ENCODE measurements at places on chromosomes 6 and 20.

GRCh38 chr20:64090165-64090564, 6.0 kb upstream of the LKAAEAR1 start:
- DNase-seq: no peak

DNA sequence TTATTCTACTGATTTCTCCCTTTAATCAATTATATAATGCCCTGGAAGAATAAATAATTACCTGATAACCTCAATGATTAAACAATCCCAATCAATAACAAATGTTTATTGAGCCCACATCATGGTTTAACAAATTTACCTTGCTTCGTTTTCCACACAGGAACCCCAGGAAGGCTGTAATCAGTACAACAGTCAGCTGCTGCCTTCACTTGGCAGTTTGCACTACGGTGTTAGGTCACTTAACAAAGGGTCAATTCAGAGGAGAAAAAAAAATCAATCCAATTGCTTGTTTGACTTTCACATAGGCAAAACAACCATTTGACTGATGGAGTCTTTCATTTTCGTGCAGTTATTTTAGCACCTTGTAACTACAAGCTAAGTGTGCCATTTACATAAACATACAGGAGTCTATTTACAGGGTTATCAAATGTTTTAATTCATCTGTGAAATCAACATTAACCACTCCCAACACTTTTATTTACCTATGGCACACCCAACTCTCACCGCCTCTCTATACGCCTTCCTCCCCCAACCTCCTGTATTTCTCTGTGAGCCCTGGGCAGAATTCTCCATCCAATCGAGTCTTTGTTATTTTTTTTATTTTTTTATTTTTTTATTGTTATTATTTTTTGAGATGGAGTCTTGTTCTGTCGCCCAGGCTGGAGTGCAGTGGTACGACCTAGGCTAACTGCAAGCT, 140.4 kb upstream of the TAB2 start:
- DNase-seq: no peak

GRCh38 chr6:12490904-12491571, 200.9 kb downstream of the EDN1 start:
- DNase-seq: no peak

GRCh38 chr6:136087986-136088385, 162.1 kb downstream of the MTFR2 start:
- no peak for DNase-seq

DNA sequence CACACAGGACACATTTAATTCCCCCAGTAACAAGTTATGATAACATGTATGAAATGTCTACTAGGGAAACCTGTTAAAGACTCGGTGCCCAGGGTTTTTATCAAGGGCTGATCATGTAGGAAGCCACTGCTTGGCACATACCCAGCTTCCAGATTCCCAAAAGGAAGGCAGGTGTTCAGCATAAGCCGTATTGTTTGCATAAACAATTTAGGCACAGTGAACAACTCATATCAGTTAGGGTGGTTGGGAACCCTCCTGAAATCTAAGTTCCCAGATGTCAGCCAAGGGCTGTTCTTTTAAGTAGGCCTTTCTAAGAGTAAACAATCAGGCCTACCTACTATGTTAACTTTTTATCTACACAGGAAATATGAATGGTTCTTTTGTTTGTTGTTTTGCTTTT, 74.1 kb downstream of the ASXL1 start:
- DNase-seq: no peak

DNA sequence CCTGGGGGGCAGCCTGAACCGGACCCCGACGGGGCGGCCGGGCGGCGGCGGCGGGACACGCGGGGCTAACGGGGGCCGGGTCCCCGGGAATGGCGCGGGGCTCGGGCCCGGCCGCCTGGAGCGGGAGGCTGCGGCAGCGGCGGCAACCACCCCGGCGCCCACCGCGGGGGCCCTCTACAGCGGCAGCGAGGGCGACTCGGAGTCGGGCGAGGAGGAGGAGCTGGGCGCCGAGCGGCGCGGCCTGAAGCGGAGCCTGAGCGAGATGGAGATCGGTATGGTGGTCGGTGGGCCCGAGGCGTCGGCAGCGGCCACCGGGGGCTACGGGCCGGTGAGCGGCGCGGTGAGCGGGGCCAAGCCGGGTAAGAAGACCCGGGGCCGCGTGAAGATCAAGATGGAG, 636 bp downstream of the SRF start:
- peak; percentile 29 for DNase-seq

GRCh38 chr6:150491131-150491810, 108.4 kb upstream of the PLEKHG1 start:
- no peak for DNase-seq

DNA sequence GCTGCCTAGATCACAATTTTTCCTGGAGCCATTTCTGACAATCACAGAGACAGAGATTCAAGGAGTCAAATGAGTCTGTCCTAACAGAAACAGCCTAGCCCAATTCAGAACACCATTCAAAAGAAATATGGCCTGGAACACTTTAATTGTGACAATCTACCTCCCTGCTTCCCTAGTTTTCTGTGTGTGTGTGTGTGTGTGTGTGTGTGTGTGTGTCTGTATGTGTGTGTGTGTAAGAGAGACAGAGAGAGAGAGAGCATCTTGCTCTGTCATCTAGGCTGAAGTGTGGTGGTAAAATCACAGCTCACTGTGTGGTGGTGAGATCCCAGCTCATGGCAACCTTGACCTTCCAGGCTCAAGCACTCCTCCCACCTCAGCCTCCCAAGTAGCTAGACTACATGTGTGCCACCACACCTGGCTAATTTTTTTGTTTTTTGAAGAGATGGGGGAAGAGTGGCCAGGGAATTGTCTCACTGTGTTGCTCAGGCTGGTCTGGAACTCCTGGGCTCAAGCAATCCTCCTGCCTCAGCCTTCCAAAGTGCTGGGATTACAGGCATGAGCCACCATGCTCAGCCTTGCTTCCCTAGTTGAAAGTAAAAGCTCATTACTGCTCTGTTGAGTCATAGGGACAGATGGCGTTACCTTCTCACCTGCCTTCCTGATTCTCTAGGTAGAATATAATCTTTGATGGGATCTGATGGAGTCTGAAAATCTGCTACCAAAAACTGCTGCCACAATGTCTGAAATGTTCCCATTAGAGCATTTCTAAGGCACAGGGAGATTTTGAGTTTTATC, 89.6 kb upstream of the BEND6 start:
- DNase-seq: no peak

Data from T-helper 9 cell (primary cell).